Thyroid gland (tissue), 4 donors: ENCODE measurements at places on chromosomes 16 and 17. TPM values are rescaled to one million over a fixed set of nuclear protein-coding genes. Genes with fewer than 3 reads are reported as not detected.

The TP53I13 gene
- total RNA-seq: 56.8 TPM

- DNase-seq: no peak
Measured at GRCh38 chr16:47664653-47665325, 203.7 kb downstream of the PHKB start.

The WNK4 gene
- total RNA-seq: 0.13 TPM

The FZD2 gene
- total RNA-seq: 7.1 TPM

GRCh38 chr17:63542218-63542545 is 8.1 kb upstream of the DCAF7 start:
- no peak for DNase-seq

GRCh38 chr17:46118964-46119363 is 74.3 kb downstream of the KANSL1 start:
- DNase-seq: no peak

DNA sequence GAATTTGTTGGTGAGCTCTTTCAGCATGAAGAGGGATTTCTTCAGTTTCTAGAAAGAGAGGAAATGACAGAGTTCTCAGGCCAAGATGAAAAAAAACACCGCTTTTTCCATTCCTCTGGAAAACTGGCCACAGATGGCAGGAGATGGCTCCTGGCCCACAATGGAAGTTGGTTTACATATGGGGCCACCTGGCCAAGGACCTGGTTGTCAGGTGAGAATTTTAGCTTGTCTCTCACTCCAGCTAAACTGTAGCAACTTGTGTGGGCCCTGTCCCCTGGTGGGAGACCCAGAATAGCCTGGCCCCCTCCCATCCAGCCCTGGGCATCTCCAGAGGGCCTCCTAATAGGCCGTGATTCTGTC is 33.6 kb downstream of the LGALS9 start:
- no peak for DNase-seq

The SP6 gene
- 0.56 TPM for total RNA-seq

GRCh38 chr17:2731807-2732206 is 17.6 kb downstream of the CCDC92B start:
- no peak for DNase-seq

GRCh38 chr16:64626776-64627175 is 495.1 kb downstream of the CDH11 start:
- no peak for DNase-seq

The CASKIN2 gene
- total RNA-seq: 15.0 TPM

The WFDC1 gene
- total RNA-seq: not detected

DNA sequence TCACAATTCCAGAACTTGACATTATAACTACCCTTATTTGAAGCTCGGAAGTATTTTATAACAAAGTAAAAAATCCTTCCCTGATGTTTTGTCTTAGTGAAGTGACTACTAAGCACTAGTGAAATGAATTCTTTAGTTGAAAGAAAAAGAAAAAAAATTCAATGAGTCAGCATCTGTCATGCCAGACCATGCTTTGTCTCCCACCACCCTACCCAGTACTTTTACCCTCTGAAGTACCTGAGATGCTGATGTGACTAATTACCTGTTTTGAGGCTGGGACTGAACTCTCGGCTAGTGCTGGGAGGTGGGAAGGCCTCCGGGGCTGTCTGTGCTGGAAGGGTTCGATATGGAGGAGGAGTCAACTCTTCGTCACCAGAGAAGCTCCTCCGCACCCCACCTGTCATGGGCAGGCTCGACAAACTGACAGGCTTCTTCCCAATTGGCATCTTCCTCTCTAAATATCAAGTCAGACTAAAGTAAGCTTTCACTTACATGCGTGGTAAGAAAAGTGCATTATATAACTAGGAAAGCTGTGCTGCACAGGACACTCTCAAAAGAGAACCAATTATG is 19.6 kb downstream of the NME2 start:
- no peak for DNase-seq

- DNase-seq: no peak
Measured at GRCh38 chr16:87100306-87101058, 216.7 kb downstream of the C16orf95 start.

- no peak for DNase-seq
Measured at GRCh38 chr16:3542601-3543373, 34.4 kb downstream of the NLRC3 start.

DNA sequence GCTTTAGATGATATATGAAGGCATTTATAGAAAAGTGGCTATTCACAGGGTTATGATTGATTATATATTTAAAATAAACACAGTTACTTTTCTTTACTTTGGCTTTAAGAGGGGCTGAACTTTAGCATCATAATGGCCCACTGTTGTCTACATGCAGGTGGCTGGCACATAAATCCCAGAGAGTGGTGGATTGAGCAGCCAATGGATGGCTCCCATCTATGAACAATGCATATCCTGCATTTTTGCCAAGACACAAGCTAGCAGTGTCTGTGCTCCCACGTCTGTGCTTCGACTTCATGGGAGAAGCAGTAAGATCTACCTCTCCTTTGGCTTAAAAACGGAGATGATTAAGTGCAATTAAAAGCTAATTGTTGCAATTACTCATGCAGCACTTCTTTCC is 373.2 kb upstream of the CDH11 start:
- no peak for DNase-seq

DNA sequence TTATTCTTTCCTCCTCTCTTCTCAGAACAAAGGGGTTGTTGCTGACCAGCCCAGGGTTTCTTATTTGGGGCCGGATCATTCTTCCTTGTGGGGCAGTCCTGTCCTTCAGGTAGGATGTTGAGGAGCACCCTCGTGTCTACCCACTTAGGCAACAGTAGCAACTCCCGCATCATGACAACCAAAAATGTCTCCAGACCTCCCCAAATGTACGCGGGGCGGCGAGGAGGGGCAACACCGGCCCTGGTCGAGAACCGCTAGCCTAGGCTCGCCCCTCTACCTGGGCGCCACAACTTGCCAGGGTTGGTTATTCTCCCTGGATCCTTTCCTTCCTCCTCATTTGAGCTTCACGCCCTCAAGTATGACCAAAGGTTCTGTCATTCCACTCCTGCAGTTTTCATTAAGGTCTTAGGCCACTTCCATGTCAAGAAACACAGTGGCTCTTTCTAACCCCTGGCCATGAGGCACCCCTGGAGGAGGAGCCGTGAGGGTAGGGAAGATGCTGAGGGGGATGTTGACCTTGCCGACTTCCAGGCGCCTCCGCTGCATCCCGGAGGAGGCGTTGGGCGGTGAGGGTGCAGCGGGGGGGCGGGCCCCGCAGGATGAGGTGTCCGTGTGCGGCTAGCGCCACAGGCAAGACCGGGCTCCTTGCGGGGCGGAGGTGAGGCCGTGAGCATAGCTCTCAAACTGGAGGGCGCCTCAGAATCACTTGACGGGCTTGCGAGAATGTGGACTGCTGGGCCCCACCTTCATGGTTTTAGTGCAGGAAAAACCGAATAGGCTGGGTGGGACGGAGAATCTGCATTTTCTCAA is 712 bp upstream of the SPECC1 start:
- DNase-seq: peak; percentile 5

The KRT28 gene
- not detected for total RNA-seq

- peak; percentile 47 for DNase-seq
Measured at GRCh38 chr17:47693731-47694580, at the start of gene TBKBP1. Gene TBKBP1, plus strand, starts transcription at chr17:47694161. Its CDS starts 1,952 bp downstream, at chr17:47696113.

GRCh38 chr17:34369571-34369970 is 6.5 kb upstream of the CCL1 start:
- DNase-seq: no peak

DNA sequence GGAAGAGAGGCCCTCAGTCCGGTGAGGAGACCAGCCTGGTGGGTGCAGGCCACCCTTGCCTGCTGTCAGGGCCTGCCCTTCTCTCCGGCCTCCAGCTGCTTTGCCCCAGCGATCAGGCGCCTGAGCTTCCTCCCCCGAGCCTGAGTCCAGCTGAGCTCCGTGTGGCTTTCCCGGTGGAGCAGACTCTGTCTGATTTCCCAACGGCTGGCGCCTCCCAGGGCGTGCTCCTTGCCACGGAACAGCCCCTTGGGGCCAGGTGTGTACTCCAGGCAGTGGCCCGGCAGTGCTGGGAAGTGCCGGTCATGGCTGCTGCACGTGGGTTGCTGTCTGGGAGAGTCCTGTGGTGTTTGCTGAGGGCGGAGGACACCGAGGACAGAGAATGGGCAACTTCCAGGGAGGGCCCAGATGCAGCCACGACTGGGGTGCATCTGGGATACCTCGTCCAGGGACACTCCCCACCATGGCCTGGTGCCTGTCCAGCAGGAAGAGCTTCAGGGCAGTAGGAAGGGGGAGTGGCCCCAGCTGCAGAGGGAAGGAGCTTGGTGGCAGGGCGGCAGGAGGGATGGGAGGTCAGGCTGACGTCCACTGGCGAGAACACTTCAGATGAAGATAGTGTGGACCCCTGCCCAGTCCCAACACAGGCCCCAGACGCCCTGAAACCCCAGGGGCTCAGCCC is 22.5 kb downstream of the METRNL start:
- DNase-seq: peak; percentile 53

DNA sequence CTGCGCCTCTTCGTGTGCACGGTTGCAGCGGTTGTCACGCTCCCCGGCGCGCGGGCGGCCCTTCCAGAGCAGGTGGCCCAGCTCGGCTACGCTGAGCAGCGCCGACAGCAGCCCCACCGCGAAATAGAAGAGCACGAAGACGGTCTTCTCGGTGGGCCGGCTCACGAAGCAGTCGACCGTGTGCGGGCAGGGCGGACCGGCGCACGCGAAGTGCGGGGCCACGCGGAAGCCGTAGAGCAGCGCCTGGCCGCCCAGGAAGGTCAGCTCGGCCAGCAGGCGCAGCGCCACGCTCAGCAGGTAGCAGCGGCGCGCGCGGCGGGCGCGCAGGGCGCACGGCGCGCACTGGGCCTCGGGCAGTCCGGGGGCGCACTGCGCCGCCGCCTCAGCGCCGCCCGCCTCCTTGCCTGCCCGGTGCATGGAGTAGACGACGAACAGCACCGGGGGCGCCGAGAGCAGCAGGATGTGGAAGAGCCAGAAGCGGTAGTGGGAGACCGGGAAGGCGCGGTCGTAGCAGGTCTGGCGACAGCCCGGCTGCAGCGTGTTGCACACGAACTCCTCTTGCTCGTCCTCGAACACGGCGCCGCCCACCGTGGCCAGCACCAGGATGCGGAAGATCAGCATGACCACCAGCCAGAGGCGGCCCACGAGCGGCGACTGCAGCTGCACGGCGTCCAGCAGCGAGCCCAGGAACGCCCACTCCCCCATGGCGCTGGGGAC is 1.3 kb downstream of the GJD3 start:
- DNase-seq: peak; percentile 51

The KRTAP4-1 gene
- not detected for total RNA-seq

DNA sequence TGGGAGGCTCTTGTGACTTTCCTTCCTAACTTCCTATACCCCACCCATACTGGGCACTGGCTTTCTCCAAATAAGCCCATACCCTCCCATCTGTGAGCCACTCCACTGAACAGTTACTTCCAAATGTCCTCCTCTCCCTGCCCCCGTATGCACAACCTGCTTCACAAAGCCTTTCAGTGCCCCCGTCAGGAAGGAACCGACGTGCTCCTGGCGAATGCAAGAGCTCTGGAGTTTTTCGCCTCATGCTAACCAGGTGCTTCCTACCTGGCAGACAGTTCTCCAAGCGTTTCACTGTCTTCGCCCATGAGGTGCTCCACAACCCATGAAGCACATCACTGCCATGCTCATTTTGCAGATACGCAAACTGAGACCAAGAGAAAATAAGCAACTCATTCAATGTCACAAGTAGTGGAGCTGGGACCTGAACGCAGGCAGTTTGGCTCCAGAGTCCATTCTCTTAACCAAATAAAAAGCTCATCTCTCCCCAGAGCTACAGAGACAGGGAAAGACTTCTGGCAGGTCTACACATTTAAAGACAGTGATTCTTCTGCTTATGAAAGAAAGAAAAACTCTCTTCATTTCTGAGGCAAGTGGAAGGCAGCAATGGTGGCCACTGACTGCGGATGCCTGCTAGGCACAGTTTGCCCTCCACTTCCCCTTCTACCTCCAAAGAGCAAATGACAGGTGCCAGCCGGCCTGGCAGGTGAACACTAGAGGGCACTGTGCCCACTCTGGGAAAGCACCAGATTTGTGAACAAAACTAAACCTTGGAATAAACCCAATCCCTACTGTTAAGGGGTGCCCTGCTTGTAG is 23.8 kb downstream of the SPHK1 start:
- DNase-seq: peak; percentile 88

The CD300LB gene
- total RNA-seq: not detected

The LHX1 gene
- not detected for total RNA-seq

The KRTAP4-2 gene
- total RNA-seq: not detected

- DNase-seq: no peak
Measured at GRCh38 chr17:60496041-60496440, 30.0 kb downstream of the APPBP2 start.

DNA sequence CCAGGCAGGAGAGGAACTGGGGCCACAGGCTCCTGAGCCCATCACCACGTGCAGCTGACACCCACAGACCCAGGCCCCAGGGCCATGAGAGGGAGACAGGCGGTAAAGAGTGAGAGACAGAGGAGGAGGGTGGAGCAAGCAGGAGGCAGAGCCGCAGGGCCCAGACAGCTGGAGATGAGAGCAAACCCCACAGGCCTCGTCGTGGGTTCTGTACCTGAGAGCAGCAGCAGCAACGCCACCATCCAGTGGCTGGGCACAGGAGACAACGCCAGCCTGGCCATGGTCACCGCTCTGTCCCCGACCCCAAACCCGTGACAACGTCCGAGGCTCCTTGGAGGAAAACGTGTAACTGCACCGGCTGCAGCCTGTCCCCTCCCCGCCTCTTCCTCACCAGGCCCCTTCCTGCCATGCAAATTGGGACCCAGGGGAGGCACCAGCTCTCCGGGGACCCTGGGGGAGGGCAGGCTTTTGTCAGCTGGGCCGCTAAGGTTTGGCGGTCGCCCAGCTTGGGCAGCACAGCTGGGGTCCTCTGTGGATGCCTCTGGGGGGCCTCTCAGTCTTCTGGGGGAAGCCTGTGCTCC is at the start of gene CD79B:
TSS of gene CD79B (minus strand) at position 351 of the 581 bp plus-strand sequence. CDS start at position 281, 70 bp downstream.
- no peak for DNase-seq

- DNase-seq: no peak
Measured at GRCh38 chr17:30477774-30478115, 537 bp downstream of the GOSR1 start.

GRCh38 chr16:60302676-60303075 is 1568.6 kb upstream of the GOT2 start:
- DNase-seq: no peak

DNA sequence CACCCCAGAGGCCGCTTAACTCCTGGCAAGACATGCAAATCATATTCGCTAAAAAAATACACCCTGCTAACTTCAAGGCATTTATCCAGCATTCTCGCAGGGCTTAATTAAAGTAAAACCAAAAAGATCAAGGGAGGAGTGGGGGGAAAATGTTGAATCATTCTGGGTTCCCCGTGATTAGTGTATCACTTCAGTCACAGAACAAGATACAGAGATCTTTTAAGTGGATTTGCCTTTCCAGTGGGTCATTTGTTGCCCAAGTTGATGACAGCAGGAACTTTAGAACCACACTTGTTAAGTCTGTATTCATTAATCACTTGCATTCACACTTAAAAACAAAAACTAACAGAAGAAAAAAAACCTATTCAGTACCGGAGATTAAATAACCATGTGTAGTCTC is 17.3 kb downstream of the CRYBA1 start:
- no peak for DNase-seq
